Stimulated activated memory B cell treated with anti-CD40 and anti-IgM and Interleukin-4, amounts not matched to agents 10 μg/mL and 1 μg/mL and 100 μg/mL, for 72 hours (primary cell): ENCODE measurements at places on chromosomes 12 and 14.

DNA sequence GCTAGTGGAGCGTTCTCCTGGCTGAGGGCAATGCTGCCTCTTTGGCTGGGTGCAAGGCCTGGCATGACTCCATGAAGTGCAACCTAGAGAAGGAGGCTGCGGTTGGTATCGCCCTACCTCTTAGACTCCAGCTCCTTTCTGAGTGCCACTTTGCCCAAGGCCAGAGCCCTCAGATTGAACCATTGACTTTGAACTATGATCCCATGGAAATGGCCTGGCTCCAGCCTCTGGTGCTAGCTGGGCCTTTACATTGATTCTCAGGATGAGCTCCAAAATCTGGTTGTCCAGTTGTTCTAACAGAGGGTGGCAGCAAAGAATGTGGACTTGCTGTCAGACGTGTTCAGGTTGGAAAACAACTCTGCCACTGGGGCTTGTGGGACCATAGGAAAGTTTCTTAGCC lies 16.1 kb upstream of the SMOC1 start:
- ATAC-seq: no peak

- ATAC-seq: no peak
These were observed 24.9 kb downstream of the SFSWAP start for GRCh38 chr12:131735476-131736445.

GRCh38 chr14:79111987-79112501 lies 941.9 kb downstream of the NRXN3 start:
- ATAC-seq: no peak

DNA sequence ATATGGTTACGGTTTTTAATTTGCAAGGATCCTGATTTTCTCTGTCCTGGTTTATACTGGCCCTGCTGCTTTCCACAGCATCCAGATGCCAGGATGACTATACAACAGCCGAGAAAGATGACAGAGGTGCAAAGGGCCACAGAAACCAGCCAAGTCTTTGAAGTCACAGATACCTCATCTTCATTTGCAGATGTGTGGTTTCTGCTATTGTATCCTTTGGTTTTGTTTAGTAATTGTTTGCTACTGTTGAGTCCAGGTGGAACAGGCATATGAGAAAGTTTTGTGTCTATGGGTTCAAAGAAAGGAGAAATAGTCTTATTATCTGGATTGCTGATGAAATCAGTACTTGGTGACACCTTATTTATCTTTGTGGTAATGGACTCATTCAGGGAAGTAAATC lies 17.3 kb upstream of the KLHL42 start:
- ATAC-seq: no peak

- ATAC-seq: no peak
These were observed 94.1 kb downstream of the FBXL14 start for GRCh38 chr12:1500095-1500801.

DNA sequence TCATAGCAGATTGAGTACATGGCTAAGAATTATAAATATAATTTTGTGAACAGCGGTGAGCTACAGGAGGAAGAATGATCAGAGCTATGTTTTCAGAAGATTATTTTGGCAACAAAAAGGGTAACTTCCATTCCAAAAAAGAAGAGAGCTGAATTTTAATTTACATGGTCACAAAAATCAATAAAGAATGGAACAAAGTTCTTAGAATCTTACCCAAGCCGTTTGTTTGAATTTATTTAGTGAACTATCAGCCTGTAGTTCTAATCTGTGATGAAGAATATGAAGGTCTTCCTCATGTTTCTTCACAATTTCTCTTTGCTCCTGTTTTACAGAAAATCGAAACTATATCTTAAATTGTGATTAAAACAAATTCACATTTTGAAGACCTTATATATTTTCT lies 54.4 kb upstream of the C12orf50 start:
- no peak for ATAC-seq

DNA sequence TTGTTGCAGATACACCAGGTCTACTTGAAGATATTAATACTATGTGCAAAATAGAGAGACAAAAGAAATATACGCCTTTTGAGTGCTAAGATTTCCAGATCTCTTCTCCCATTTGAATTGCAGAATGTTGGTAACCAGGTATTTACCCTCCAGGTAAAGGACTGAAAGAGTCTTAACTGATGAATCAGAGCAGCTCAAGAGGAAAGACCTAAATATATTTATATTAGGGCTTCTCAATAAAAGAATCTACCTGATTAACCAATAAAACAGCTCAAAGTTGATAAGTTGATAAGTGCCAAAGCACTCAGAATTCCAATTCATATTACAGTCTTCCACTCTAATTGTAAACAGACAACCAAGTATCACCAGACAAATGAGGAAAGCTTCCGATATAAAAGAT lies 59.2 kb downstream of the ZNF641 start:
- no peak for ATAC-seq

DNA sequence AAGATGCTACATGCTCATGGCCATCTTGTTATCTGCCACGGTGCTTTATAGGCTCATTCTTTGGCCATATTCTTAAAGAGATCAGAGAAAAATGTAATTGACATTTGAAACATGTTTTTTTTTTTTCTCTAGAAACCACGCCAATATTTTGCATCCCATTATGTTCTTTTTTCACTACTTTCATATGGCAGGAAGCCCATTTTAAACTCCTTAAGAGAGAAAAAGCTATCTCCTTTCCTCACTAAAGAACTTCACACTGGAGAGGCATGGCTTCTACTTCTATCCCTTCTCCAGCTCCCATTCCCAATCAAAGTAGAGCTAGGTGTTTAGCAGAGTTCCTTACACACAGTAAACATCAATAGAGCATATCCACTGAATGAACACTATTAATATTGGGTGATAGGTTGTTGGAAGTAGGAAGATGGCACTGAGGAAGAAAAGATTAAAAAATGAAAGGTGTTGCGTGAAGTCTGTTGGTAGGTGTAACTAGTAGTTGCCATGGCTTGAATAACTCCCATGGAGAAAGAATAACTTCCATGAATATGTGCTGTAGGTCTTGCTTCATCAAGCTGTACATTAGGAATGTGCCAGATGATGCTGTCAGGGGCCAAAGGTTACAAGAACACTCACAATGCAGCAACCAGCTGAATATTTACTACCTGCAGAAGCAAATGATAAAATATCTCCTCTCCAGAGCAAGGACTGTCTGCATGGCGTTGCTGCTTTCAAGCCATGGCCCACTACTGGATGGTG lies 178.8 kb downstream of the STXBP6 start:
- no peak for ATAC-seq

- no peak for ATAC-seq
These were observed 160.8 kb upstream of the LMO3 start for GRCh38 chr12:16766736-16767135.

DNA sequence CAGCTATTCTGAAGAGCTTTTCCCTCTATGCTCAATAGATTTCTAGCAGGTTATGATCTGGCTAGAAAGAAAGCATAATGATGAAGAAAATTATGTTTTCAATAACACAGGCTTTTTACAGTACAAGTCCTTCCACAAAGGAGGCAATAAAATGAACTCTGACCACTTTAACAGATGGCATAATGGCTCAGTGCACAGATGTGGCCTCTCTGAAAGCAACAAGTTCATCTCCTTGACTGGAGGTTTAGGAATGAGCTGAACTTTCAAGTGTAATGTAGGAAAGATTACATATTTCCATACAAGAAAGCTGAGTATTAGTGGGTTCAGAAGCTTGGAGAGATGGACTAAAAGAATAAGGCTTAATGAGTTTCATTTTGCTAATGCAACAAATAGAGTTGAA lies 147.4 kb downstream of the EFCAB11 start:
- no peak for ATAC-seq

GRCh38 chr12:1924996-1925683 lies 6.7 kb upstream of the CACNA2D4 start:
- peak; percentile 18 for ATAC-seq

GRCh38 chr14:68807148-68807600 lies 14.3 kb upstream of the ZFP36L1 start:
- ATAC-seq: peak; percentile 88

DNA sequence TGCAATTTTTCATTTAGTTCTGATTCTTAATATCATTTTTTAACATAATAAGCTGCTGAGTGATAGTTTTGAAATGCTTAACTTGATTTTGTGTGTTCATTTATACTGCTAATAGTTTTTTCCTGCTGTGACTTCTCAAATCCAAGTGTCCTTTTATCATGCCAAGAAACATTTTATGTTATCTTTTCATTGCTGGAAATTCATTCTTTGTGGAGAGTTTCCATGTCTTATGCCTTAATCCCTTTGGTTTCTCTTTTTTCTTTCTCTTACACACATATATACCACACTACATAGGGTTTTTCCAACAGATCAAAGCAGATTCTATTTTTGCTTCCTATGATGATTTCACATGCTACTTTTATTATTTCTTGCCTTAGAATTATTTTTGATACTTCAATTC lies 981.1 kb downstream of the SLC6A15 start:
- ATAC-seq: no peak

DNA sequence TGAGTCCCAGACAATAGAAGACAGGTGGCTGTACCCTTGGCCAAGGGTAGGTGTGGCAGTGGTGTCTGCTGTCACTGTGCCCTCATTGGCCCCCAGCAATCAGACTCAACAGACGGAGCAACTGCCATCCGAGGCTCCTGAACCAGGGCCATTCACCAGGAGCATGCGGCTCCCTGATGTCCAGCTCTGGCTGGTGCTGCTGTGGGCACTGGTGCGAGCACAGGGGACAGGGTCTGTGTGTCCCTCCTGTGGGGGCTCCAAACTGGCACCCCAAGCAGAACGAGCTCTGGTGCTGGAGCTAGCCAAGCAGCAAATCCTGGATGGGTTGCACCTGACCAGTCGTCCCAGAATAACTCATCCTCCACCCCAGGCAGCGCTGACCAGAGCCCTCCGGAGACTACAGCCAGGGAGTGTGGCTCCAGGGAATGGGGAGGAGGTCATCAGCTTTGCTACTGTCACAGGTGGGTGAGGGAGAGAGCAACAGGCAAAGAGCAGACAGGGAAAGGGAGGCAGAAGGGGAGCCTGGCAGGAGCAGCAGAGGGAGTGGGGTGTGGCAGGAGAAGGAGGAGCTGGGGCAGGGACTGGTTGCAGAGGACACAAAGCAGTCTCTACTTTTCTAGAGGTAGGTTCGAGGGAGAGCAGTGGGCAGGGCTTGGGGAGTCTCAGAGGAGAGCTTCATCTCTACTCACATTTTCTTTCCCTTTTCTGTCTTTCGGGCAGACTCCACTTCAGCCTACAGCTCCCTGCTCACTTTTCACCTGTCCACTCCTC lies 452 bp downstream of the INHBE start:
- no peak for ATAC-seq

DNA sequence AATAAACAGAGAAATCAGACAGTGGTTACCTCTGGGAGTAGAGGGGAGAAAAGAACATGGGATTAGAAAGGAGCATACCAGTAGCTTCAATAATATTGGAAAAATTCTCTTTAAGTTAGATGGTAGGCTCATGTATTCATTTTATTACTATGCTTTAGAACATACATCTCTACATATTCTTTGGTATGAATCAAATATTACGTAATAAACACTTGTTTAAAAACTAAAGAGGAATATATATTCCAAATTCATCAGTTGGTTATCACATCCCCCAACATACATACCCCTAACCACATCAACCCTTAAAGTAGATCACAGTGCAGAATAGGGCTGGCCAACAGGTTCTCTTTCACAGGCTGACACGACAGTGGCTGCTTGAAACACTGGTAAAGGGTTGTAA lies 5.6 kb downstream of the RPAP3 start:
- ATAC-seq: no peak

GRCh38 chr14:61480704-61481285 lies 159.4 kb downstream of the PRKCH start:
- ATAC-seq: no peak

- no peak for ATAC-seq
These were observed 791.6 kb downstream of the DIO2 start for GRCh38 chr14:79419571-79420327.

DNA sequence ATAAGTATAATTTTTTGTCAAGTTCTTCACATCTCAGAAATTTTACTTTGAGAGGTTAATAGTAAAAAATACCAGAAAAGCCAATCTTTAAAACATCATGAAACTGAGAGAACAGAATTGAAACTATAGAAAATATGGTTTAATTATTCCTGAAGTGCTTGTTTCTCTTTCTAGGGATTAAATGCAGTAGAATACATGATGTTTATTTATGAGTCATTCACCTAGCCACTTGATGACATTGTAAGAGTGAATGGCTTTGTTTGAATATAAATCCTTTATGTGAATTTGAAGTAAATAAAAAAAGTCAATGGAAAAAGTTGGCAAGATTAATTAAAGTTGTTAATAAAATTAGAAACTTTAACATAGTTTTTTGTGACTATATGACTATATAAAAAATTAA lies 48.4 kb downstream of the KTN1 start:
- ATAC-seq: no peak

DNA sequence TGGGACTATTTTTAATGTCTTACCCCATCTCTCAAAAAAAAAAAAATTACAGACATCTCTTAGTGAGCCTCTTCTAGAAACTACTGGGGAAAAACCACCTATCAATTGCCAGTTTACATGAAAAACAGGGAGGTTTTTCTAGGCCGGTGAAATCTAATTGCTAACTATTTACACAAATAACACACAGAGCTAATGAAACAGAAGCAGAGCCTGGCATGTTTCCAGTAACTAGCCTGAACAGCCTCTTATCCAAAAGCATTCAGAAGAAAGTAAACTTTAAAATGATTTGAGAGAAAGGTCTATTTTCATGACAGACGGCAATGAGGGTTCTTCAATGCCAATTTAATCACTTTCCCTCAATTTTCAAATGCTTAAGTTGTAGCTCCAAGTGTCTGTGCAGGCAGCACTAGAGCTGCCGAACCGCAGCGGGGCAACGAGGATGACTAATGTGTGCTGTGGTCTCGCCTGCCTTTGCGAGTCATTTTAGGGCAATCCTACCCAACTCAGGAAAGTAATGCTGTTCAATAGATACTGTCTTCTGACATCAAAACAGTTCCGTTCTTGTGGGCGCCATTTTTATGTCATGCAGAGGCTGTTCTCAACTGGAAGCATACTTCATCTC lies 84.6 kb downstream of the SETD3 start:
- no peak for ATAC-seq

GRCh38 chr12:63129927-63130326 lies 21.1 kb downstream of the AVPR1A start:
- no peak for ATAC-seq
